ENCODE measurements at places on chromosomes 16 and 17.

DNA sequence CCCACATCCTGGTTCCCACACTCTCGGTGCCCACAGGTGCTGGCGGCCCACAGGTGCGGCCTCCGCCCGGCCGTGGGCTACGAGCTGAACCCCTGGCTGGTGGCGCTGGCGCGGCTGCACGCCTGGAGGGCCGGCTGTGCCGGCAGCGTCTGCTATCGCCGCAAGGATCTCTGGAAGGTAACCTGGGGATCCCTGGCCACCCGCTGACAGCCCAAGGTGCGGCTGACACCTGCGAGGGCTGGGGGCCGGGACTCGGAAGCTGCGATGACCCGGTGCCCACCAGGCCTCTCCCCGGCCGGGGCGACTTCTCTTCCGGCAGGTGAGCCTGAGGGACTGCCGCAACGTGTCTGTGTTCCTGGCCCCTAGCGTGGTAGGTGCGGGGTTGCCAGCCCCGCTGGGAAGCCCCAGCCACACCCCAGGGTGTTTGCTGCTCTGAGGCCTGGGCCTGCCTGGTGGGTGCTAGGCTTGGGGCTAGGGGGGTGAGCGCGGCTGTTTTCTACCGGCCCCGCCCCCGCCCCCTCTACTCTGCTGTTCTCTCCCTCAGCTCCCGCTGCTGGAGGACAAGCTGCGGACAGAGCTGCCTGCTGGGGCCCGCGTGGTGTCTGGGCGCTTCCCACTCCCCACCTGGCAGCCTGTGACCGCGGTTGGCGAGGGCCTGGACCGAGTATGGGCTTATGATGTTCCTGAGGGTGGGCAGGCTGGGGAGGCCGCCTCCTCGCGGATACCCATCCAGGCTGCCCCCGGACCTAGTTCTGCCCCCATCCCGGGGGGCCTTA, 1.0 kb downstream of the ANTKMT start:
- DNase-seq, result no peak

GRCh38 chr17:9402590-9403199, 172.9 kb downstream of the STX8 start:
- DNase-seq, result peak; percentile 55

GRCh38 chr16:19119564-19119963, 5.8 kb downstream of the ITPRIPL2 start:
- DNase-seq, result no peak

- no peak for DNase-seq
Observed at GRCh38 chr16:85211271-85211801, 99.1 kb upstream of the CIBAR2 start.

DNA sequence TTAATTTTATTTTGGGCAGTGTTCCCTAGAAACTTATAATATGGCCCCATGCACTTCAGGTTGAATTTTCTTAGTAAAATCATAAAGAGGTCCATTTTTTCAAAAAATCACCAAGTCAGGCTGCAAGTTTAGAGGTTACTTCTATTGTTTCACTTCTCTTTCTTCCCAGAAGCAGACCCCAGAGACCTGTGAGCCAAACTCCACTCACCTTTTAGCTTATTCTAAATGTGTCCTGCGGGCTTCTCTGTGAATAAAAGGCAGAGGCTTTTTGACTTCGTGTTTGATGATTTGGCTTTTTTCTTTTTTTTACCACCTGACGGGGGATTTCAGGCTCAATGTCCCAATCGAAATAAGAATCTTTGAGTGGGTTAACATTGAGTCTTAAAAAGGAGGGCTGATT, 7.4 kb downstream of the PRKCB start:
- DNase-seq, result no peak

GRCh38 chr16:27967169-27967568, 96.3 kb downstream of the GSG1L start:
- no peak for DNase-seq

GRCh38 chr16:4285167-4285566, 12.3 kb upstream of the TFAP4 start:
- DNase-seq, result no peak

- no peak for DNase-seq
Observed at GRCh38 chr16:22868593-22869224, 54.7 kb downstream of the HS3ST2 start.

DNA sequence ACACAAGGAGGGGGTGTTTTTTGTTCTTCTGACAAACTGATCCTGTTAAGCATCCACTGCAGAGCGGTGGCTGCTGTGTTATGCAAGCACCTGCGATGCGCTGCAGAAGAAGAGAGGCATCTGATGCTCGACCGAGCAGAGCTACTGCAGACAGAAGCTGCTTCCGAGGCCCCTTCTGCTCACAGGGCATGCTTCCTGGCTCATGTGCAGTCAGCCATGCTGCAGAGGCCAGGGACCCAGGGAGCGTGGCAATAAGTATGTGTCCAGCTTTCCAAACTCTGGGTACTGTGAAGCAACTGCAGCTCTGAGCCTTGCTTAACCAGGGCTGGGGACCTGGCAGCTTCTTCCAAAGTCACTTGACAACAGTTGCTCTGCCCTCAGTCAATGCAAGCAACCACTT, 448.6 kb upstream of the RBFOX1 start:
- DNase-seq, result no peak

DNA sequence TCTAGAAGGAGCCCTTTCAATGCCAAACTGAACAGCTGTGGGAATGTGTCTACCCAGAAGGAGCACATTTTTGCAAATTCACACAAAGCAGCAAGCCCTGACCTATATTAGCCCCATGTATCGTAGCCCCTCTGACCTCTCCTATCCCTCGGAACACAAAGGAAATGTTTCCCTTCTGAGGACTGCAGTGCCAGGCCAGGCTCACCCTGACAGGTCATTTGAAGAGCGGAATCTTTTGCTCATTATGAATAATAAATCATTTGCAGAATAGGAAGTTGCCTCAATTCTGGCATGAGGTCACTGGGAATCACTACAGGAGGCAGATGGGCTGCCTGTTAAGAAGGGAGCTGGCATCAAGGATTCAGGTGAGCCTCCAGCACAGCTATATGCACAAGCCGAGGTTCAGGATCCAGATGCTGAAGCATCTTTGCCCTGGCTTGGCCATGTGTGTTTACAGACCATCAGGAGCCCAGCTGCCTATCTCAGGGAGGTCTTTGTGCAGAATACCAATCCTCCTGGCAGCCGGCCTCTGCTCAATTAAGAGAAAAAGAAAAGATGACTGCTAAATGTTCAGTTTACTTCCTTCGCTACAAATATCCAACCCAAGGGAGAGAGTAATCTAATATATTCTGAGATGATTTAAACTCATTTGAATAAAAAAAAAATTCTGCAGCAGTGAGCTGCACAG, 119.4 kb downstream of the USP31 start:
- no peak for DNase-seq

GRCh38 chr16:57756424-57757325, 21.1 kb downstream of the KATNB1 start:
- DNase-seq, result no peak

DNA sequence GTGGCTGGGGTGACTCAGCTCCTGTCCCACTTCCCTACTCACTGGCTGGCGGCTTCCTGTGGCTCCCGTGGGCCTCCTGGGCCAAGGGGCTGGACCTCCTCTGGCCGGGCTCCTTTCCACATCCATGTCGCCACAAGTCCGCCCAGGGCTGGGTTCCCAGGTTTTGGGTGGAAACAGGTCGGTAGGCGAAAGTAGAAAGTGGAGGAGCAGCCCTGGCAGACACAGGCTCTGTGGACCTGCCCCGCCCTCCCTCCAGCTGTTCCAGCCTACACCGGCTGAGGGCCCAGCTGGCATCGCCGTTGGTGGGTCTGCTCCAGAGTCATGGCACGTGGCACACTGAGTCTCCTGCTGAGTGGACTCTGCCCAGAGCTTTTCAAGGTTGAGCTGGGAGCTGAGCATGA, 28.7 kb downstream of the GSE1 start:
- DNase-seq, result peak; percentile 22

DNA sequence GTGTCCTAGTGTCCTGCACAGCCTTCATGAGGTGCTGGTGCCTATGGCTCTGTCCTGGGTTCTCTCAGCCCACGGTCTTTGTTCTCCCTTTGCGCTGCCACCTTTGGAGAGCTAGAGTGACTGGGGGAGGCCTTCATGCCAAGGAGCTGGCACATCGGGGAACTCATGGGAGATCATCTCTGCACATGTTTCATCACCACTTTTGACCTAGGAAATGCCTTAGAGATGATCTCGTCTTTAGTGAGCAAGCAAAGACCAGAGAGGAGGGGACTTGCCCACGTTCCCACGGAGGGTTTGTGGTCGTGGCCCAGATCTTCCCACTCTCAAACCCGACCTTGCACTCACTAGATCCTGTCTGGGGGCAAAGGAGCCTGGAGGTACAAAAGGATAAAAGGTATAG, 23.5 kb downstream of the TBX4 start:
- DNase-seq, result no peak

GRCh38 chr16:81595629-81596292, 151.2 kb downstream of the CMIP start:
- DNase-seq, result no peak

GRCh38 chr17:34374457-34374856, 11.4 kb upstream of the CCL1 start:
- no peak for DNase-seq

GRCh38 chr16:88713568-88714419, 7.5 kb downstream of the CTU2 start:
- DNase-seq, result no peak

GRCh38 chr16:81558077-81558443, 113.5 kb downstream of the CMIP start:
- no peak for DNase-seq

DNA sequence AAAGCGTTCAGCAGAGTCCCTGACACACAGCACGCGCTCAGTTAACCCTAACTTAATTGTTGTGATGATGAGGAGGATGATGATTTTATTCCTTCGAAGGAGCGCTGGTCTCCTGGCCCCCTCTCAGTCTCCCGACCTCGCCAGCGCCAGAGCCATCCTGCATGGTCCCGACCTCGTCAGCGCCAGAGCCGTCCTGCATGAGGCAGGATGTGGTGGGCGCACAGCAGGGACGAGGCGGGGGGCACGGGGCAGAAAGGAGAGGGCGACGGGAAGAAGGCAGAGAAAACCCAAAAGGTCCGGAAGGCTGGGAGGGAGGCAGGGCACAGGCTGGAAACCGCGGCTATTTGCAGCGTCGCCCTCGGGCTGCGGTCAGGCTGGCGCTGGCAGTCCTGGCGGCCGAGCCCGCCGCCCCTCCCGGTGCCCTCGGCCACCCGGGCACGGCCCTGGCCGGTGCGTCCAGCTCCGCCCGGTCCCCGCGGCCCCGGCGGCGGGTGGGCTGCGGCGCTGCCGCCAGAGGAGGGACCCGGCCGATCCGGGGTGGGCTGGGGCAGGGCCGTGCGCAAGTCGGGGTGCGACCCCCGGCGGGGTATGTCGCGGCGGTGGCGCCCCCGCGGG, 3.0 kb upstream of the TAC4 start:
- DNase-seq, result no peak

DNA sequence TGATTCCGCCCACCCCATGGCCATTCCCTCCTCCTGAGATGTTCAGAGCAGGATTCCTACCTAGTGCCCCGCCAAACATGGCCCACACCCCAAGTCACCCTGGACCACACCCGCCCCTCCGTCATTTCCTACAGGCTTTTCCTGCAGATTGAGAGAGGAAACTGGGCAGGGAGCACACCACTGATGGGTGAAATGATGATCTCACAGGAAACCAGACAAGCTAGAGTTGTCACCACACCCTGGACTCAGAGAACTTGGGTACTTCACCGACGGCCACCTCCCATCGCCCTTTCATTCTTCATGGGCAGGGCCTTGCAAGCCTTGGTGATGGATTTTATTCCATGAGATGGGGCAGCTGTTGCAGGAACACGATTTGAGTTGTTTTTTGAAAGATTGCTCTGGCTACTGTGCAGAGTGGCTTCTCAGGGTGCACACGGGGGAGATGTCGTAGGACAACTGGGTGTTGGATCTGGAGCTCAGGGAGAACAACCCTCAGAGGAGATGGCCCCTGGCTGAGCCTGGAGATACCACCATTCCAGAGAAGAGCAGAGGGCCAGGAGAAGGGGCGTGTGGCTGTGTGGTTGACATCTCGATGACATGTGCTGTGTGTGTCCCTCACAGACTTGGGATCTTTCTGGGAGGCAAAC, 7.4 kb upstream of the B9D1 start:
- DNase-seq, result no peak

GRCh38 chr17:49370971-49371834, 9.2 kb upstream of the ZNF652 start:
- no peak for DNase-seq

DNA sequence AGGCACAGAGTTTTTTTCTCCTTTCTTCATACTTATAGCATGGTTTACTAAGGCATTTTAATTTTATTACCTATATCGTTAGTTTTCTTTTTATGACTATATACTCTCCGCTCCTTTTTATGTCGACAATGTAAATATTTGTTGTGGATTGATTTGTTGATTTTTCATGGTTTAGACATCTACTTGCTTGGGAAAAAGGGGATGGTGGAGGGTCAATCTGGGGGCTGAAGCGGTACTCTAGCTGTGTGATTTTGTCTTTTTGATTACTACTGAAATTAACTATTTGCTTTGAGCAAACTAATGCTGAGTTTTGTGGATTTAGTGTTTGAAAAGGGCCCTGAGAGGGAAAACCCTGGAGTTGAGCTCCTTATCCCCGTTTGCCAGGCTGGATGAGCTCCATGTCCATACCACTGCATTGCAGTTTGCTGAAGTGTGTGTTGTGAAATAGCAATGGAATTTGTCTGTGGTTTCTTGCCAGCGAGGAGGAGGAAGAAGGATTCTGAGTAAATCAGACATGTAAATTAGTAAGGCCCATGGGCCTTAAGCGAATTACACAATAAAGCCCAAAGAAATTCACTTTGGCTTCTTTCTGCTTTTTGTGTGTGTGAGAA, 72.0 kb downstream of the FTO start:
- DNase-seq, result no peak

- no peak for DNase-seq
Observed at GRCh38 chr17:42138749-42139492, 15.9 kb downstream of the RAB5C start.

DNA sequence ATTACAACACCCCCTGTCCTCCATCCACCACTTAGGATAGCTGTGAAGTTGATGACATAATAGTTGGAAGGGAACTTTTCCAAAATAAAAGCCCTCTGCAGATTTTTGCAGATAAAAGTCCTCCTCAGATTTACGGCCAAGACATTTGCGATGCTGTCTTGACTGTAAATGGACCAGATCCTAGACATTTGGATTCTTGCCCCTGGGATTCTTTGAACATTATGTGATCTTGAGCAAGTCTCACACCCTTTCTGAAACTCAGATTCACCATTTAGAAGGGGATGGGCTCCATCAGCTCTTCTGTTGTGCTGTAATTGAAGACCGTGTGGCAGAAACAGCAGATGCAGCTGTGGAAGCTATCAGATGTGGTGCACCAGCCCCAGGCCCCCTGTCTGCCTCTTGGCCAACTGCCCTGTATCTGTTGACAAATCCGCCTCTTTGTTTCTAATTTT, 153.9 kb upstream of the CACNG3 start:
- no peak for DNase-seq

- no peak for DNase-seq
Observed at GRCh38 chr17:1641065-1641403, 4.5 kb downstream of the SCARF1 start.

GRCh38 chr17:29215174-29215573, 31.5 kb upstream of the CRYBA1 start:
- no peak for DNase-seq

GRCh38 chr16:87207509-87207908, 109.7 kb downstream of the C16orf95 start:
- no peak for DNase-seq
